ELF-1 (cell line): ENCODE measurements at places on chromosomes 6 and 20.

DNA sequence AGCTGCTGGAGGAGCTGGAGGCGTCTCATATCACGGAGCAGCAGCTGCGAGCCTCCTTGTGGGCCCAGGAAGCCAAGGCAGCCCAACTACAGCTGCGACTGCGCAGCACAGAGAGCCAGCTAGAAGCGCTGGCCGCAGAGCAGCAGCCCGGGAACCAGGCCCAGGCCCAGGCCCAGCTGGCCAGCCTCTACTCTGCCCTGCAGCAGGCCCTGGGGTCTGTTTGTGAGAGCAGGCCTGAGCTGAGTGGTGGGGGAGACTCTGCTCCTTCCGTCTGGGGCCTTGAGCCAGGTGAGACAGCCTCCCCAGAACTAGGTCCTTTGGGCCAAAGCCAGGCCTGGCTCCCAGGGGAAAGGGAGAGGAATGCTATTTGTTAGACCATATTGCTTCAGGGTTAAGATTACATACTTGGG, 31.7 kb downstream of the C20orf173 start:
- no peak for DNase-seq

- DNase-seq: no peak
These were observed 495.2 kb upstream of the FLRT3 start for GRCh38 chr20:14832630-14833029.

DNA sequence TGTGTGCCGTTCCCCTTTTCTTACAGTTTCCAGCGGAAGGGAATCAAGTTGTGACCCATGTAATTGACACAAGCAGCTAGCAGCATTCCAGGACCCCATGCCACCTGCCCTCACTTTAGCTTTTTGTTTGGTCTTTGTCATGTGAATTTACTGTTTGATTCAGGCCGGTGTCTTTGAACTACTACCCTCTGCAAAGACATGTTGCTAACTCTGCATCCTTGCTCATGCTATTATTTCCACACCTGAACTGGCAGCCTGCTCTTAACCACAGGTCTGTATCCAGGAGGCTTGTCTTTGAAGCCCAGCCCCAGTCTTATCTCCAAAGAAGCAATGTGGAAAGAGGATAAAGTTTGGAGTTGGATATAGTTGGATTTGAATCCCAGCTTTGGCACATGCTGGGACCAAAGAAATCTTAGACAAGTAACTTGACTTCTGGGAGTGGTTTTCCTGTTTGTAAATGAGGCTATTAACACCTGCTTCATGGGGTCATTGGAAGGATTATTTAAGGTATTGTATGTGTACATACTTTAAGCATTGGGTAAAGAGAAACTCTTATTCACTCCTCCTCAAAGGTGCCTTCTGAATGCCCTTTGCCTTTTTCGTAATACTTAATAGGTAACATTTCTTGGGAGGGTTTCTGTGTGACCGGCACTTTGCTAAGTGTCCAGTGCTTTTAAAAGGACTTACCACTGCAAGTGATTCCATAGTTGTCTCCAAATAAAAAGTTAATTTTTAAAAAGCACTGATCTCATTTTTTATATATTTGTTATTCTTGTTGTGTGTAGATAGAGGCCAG, 52.4 kb downstream of the RALY start:
- DNase-seq: peak; percentile 56

GRCh38 chr6:44841829-44842228, 454.3 kb downstream of the CDC5L start:
- no peak for DNase-seq

DNA sequence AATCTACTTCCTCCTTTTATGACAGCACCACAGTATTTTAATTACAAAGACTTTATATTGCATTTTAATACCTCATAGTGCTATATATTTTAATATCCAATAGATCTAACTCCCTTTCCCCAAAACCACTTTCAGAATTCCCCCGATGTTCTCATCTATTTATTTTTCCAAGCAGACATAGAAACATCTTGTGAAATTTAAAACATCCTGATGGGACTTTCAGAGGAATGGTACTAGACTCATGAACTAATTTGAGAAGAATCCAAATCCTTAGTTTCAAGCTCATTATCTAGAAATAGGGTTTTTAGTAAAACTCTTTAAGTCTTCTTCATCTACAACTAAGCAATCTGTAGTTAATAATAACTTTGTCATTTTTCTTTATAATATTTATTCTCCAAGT, 97.0 kb downstream of the TRERF1 start:
- DNase-seq: no peak

GRCh38 chr6:156107624-156108101, 652.0 kb upstream of the NOX3 start:
- DNase-seq: no peak

GRCh38 chr6:145815309-145816274, 997 bp upstream of the FBXO30 start:
- no peak for DNase-seq

DNA sequence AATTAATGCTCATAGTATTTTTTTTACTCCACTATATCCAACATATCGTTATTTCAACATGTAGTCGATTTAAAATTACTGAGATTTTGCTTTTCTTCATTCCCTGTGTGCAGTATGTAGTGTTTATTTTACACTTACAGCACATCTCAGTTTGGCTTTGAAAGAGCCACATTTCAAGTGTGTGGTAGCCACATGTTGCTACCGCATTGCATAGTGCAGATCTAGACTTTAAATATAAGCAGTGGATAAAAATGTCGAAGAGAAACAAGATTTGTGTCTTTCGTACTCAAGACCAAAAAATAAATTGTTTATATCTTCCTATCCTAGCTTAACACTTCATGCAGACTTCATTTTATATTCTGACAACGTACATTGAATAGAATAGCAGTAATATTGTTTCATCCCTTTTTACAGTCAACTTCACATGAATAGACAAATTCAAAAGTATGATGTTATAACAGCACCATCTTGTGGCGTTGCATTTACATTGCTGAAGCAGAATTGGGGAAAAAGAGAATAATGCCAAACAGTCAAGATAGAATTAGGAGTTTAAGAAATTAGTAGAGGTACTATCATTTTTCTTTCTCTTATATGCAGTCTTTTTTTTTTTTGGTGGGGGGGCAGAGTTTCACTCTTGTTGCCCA, 29.9 kb downstream of the FBXO5 start:
- no peak for DNase-seq

- no peak for DNase-seq
These were observed 139.7 kb downstream of the SYNDIG1 start for GRCh38 chr20:24608926-24609667.

DNA sequence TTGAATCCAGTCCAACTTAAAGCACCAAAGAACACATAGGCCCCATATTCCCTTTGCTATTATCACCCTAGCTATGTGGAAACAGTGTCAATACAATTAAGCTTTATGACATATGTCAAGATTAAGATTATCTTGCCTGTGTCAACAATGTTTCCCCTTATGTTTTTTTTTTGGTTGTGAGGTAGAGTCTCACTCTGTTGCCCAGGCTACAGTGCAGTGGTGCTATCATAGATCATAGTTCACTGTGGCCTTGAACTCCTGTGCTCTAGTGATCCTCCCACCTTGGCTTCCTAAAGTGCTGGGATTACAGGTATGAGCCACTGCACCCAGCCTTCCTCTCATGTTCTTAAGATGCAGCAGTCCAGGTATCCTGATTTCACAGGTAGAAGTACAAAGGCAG, 17.8 kb downstream of the AFG1L start:
- DNase-seq: no peak

DNA sequence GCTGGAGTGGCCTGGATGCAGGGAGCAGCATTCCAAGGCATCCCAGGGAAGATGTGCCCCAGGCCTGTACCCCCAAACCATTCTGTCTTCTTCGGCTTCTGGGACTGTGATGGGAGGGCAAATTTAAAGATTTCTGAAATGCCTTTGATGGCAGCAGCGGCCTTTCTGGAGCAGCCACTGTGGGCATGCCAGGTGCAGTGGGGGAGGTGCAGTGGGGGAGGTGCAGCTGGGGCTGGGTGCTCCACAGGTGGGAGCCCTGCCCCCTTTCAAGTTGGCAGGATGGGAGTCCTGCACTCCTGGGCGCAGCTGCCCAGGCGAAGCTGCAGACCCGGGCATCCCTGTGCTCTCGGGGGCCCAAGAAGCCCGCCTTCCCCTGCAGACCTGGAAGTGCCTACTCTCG, 293.5 kb upstream of the MOCS1 start:
- no peak for DNase-seq

- DNase-seq: no peak
These were observed 241.4 kb upstream of the SOX4 start for GRCh38 chr6:21352131-21352530.

- no peak for DNase-seq
These were observed 2.7 kb upstream of the HACE1 start for GRCh38 chr6:104862456-104862855.

DNA sequence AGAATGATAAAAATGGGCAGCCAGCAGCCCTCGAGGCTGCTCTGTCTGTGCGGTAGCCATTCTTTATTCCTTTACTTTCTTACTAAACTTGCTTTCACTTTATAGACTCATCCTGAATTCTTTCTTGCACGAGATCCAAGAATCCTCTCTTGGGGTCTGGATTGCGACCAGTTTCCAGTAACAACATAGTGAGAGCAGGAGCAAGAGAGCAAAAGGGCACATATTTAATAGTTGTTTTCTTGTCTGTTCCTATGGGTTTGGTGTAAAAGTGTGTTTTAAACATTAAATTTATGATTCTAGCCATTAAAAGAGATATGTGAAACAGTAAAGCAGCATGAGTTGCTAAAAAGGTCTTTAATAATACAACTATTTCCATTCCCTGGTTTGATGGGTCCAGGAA, 78.8 kb upstream of the OPRM1 start:
- no peak for DNase-seq
